Activated naive CD4-positive, alpha-beta T cell treated with Interleukin-2 at 50 U/mL for 16 hours (primary cell): ENCODE measurements at places on chromosomes 2 and 18.
A peak's percentile ranks its signal among the peaks of the same experiment; 100 is the strongest.

DNA sequence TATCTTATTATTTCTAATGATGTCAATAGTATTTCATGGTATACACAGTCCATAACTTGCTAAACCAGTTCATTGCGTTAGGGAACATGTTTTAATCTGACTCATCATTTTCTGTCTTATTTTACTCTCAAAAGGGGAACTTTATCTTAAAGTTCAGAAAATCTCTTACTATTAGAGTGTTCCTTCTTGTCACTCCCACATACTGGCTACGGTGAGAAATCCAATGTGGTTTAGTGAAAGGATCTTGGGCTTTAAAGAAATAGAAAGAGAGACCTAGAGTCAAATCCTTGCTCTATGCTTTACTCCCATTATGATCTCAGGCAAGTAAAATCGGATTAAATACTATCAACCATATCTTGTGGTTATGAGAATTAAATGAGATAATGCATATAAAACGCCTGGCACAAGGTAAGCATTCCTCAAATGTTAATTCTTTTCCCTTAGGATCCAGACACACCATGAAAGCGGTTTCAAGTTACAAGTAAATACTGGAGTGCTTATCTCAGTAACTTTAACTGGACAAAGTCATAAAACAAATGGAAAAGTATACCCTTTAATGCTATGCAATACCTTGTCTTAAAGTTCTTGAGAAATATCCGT lies 576.0 kb downstream of the ARHGAP15 start:
- DNase-seq: no peak

GRCh38 chr2:44947028-44947375 lies 5.5 kb downstream of the SIX3 start:
- DNase-seq: no peak

DNA sequence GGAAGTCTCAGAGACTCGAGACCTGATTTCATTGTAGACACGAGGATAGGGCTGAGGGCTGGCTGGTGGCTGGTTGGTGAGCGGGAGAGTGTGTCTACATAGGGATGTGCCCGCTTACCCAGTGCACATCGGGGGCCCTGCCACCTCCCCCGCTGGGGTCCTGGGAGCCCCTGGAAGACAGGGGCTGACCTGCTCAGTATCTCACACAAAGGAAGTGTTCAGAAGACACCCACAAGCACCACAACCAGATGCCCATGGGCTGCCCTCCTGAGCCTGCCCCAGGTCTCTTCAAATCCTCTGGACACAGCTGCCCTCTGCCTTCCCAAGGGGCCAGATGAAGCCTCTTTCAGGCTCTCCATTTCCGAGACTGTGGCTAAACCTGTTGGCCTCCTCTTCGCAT lies 43.1 kb downstream of the MYCN start:
- no peak for DNase-seq

- DNase-seq: no peak
These were observed 44.3 kb downstream of the C1QL2 start for GRCh38 chr2:119114266-119114665.

DNA sequence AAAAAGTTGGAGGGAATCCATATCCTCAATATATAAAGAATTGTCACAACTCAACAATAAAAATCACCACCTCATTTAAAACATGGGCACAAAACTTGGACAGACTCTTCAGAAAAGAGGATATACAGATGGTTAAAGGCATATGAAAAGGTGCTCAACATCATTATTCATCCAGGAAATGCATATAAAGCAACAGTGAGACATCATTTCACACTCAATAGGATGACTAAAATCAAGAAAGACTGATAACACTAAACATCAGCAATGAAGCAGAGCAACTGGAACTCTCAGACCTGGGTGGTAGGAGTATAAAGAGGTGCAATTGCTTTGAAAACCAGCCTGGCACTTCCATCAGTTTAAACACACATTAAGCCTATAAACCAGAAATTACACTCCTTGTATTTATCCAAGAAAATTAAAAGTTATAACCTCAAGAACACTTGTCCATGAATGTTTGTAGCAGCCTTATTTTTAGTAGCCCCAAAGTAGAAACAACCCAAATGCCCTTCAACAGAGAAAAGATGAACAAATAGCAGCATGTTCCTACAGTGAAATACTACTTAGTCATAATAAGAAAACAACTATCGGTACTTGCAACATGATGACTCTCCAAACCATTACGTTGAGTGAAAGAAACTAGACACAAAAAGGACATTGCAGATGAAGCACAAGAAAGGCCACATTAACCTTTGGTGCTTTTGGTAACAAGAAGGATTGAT lies 79.1 kb upstream of the TANC1 start:
- DNase-seq: no peak

- no peak for DNase-seq
These were observed 67.1 kb downstream of the SUMO1 start for GRCh38 chr2:202171241-202171825.

DNA sequence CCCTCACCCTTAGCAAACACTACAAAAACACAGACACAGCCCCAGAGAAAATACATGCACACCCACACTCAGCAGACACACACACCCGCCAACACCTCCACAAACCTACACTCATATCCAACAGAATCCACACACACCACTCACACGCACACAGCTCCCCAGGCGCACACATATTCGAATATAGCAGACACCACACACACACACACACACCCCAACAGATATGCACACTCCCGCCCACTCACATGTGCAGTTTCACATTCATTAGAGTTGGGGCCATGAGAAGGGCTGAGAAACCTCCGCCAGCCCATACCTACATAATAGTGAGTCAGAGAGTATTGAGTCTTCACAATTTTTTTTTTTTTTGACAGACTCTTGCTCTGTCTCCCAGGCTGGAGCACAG lies 29.4 kb upstream of the NOTO start:
- DNase-seq: peak; percentile 68

GRCh38 chr2:49261781-49262180 lies 107.5 kb upstream of the FSHR start:
- DNase-seq: no peak

DNA sequence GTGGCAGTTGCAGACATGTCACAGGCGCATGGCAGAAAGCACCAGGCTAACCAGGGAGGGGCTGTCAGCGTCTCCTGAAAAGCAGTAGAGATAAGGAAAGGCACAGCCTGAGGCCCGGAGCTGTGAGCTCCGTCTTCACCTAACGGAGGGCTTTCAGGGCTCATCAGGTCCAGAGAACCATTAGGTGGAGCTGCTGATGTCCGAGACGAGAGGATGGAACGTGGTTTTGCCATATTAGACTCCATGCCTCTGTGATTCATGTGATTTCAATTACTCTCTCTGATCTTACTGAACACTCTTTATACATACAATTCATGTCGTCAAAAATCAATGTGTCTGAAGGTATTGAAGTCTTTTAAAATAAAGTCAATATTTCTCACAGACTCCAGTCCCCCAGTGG lies 120.3 kb upstream of the RAB6C start:
- no peak for DNase-seq

GRCh38 chr2:216695401-216695821 lies at the start of gene IGFBP5:
Gene IGFBP5 (minus strand): TSS chr2:216695549. CDS start chr2:216694775, 774 bp downstream.
- no peak for DNase-seq

- DNase-seq: no peak
These were observed 288.5 kb downstream of the TNS1 start for GRCh38 chr2:217714287-217714751.

GRCh38 chr2:42886921-42887320 lies 94.5 kb upstream of the HAAO start:
- DNase-seq: no peak

GRCh38 chr2:181305301-181306123 lies 151.7 kb upstream of the ITGA4 start:
- DNase-seq: peak; percentile 29

DNA sequence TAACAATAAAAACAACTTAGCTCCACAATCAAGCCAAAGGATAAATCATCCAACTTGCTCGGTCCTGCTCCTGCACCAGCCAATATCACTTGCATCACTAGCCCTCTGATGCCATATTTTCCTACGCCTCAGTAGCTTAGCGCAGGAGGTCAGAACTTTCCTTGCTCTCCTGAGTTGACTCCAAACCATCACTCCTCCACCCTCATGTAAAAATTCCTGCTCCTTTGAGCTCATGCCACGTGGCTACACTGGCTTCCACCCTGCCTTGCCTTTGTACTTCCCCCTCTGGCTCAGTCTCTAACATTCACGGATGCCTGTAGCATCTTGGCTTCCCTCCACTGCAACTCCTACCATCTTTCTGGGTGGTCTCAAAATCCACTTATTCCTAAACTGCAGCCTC lies 25.2 kb downstream of the AAK1 start:
- DNase-seq: no peak

- no peak for DNase-seq
These were observed 84.5 kb downstream of the CELF4 start for GRCh38 chr18:37481072-37481471.

- no peak for DNase-seq
These were observed 2012.3 kb upstream of the PIK3C3 start for GRCh38 chr18:39942702-39943101.

- DNase-seq: no peak
These were observed 1690.7 kb upstream of the TMEFF2 start for GRCh38 chr2:193885419-193885818.

GRCh38 chr2:142306131-142306530 lies 175.3 kb upstream of the LRP1B start:
- DNase-seq: no peak

DNA sequence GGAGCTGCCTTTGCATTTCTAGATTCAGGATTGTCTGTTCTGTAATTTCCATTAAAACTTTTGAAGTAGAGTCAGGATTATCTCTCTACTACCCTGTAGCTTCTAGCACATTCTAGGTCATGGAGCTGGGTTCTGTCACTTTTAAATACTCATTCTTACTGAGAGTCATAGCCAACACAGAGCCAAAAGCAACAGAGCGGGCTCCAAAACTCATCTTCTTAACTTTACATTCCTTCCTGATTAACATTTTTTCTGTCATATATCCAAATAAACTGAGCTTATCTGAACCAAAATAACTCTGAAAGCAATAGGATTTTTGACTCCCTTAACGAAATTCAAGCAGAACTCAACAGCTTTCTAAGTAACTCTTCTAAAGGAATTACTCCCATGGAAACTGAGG lies 12.9 kb downstream of the PREPL start:
- DNase-seq: no peak

DNA sequence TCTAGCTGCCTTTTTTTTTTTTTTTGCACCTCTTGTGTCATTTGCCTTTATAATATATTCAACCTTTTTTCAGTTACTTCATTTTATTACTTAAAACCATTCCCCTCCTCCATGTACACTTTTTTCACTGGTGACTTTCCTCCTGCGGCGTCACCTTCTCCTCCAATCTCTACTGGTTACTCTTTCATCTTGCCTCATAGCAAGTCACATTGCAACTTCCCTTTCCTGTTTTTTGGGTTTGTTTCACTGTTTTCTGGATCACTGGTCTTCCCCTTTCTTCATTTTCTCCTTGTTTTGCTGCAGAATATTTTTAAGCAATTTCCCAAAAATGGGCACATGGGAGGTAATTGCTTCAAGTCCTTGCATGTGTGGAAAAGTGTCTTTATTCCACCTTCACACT lies 37.7 kb upstream of the GPR155 start:
- no peak for DNase-seq

- DNase-seq: no peak
These were observed 5.9 kb downstream of the MFSD2B start for GRCh38 chr2:24015562-24016375.

DNA sequence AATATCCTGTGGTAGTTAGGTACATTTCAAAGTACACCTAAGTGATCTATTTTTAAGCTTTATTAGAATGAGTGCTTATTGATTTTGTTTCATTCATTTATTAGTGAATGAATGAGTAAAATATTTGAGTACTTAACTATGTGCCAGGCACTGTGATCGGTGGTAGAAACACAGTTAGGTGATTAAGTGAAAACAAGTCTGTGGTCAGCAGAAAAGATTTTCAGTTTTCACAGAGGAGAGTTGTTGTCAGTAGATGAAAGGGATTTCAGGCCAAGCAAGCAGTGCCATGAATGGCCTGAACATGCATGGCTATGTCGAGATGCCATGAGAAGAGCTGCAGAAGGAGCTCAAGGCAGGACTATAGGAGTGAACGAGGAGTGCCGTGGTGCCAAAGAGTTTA lies 85.9 kb downstream of the SPTBN1 start:
- no peak for DNase-seq

DNA sequence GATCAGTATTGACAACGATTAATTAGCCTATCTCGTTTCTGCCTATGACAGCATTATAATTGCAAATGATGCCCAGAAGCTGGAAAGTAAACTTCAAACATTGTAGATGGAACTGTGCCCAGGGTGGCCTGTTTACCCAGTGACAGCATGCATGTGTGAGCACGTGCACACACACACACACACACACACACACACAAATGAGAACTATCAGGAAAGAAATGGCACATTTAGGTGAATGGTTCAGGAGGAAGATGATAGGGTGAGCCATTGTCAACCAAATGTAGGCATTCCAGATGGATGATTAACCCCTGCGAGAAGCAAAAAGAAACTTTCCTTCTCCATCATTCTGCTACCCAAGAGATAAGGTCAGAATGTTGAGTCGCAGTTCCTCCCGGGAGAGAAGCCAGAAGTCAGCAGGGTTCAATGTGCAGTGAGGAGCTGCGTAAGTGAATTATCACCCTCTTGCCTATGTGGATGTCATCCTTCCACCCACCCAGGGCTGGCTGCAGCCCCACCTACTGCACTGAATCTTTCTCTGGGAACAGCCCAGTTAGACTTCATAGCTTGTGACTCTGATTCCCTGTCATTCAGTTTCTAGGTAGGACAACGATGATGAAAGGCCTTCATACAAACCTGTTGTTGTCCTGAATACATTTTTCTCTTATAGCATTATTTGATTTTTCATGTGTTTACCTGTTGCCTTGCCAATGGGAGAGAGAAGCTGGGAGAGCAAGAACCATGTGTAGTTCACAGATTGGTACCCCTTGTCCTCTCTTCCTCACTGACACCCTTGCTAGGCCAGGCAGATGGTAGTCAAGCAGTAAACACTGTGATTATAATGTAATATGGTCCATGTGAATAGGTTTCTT lies 3.5 kb upstream of the APOB start:
- DNase-seq: no peak

- no peak for DNase-seq
These were observed 5.0 kb downstream of the CFAP221 start for GRCh38 chr2:119549241-119549640.

DNA sequence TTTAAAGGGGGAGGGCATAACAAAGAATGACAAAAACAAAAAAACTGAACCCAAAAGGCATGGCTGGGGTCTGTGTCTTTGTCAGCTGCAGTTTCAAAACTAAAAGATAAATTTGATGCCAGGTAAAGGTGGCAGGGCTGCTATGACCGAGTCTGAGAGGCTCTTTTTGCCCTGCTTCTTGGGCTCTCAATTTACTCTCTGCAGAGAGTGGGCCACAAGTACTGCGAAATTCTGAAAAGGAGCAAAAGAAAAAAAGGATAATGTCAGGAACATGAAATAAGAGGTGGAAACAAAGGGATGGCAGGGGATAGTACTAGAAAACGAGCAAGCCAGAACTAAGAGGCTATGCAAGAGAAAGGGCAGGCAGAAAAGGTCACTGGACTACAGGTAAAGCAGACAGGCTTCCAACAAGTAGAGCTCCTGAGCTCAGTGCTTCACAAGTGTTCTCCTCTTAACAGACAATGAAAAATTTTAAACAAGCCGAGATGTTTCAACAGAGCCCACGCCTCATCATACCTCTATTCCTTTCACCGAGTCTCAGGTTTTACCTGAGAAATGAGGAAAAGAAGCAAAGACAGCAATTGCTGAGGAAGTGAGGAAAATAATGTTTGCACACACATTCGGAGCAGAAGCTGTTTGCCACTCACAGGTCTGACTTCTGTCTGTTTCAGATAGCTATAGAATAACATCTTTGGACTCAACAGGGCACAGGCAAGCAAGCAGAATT lies 7.3 kb downstream of the IRS1 start:
- DNase-seq: no peak
